Activated CD8-positive, alpha-beta memory T cell treated with anti-CD3 and anti-CD28 coated beads, Interleukin-2, amount 50 U/mL, for 4 hours (primary cell): ENCODE measurements at places on chromosomes 4 and X.

- DNase-seq: no peak
These were observed 330.0 kb downstream of the HNRNPD start for GRCh38 chr4:82043809-82044137.

GRCh38 chr4:8320386-8320750, 50.8 kb downstream of the HTRA3 start:
- DNase-seq: no peak

DNA sequence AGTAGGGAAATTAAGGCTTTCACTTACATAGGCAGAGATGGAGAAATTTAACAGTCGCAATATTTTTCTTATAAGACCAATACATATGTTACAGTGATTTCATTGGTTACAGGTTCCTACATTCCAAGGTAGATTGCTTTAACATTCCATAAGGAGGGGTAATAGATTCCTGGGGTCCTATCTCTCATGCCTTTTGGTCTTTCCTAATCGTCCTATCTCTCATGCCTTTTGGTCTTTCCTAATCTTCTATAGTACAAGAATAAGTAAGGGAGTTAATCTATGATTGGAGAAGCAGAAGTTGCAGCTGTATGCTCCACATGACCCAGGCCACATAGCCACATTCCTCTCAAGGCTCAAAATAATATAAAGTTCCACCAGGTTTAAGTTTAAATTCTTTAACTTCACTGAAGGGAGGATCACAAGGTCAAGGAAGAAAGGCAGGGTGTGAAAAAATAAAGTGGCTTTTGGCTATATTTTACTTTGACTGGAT, 285.0 kb upstream of the BOD1L1 start:
- no peak for DNase-seq

GRCh38 chr4:53815281-53815680, 224.0 kb upstream of the LNX1 start:
- no peak for DNase-seq

GRCh38 chrX:10070714-10071436, 85.9 kb upstream of the CLCN4 start:
- no peak for DNase-seq

DNA sequence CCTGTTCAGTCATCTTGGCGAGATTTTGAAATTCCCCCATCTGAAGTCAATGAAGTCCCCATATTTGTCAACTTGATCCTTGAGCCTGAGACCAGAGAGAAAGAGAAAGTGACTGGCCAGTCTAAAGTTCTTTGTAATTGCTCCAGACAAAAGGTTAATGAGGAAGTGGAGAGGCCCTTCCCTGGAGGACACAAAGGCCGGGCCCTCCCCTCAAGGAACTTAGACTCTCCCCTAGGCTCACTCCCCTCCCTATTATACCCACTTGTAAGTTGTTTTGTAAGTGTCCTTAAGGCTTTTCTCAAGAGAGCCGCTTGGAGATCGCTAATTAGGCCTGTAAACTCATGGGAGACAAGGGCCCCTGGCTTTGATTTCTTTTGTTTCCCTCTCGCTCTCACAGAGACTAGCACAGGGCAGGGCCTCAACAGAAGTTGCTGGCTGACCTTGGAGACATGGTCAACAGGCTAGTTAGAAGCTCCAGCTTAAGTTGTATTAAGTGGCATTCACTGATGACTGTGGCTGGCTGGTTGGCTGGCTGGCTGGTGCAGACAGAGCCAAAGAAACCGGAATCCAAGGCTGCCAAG, 20.3 kb upstream of the GPC4 start:
- no peak for DNase-seq

DNA sequence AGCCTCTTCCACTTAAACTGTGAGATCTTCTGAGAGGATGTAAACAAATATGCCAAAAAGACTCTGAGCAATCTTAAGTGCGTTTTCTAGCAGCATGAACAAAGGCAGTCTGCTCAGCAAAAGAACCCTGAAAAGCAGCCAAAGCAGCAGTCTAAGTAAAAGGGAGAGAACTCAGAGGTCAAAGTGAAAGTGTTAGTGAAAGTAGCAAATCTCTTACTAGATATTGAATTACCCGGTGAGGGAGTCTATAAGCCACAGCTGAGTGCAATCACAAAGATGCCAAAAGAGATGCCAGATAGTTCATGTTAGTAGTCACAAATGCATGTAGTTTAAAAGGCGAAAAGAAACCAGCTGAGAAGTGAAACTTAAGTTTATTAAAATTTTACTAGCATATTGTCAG, 7.9 kb upstream of the GNRHR start:
- DNase-seq: no peak

DNA sequence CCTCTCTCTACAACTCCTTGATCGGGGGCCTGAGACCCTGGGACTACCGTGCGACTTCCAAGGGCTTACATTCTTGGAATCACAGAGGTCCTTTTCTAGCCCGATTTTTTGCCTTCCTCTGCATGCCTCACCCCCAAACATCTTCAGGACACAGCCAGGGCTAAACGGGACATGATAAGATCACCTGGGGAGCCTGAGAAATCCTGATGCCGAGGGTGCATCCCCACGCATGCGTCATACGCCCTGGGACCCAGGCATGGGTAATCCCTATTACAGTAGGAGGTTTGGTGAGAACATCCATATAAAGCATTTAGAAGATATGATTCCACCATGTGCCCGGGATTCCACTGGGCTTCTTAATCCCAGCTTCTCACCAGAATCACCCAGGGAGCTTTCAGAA, 77.1 kb downstream of the DCTD start:
- DNase-seq: no peak

DNA sequence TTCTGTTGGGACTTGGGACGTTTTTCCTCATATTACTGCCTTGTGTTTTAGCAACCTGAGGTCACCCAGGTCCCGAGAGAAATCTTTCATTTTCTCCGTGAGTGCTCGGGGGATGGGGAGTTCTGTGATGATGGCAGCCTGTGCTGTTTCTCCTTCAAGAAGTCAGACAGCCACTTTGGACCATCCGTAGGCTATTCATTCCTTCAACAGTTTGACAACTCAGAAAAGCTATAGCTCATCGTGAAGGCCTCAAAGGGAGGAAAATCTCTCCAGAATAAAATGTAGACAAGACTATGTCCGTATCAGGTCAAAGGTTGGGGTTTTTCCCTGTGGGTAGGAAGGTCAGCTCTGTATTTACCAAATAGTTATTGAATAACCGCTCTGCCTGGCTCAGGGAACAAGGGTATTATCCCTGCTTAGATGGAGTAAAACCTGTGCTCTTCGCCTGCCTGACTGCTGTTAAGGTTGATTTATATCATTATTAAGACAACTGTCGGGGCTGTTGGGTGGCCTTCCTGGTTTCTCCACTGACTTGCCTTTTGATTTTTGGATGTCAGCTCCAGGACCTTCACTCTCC, 36.6 kb downstream of the FAM114A1 start:
- no peak for DNase-seq

- DNase-seq: no peak
These were observed 15.8 kb downstream of the WDR1 start for GRCh38 chr4:10100734-10101216.

- DNase-seq: no peak
These were observed 40.8 kb upstream of the IL9R start for GRCh38 chrX:155956649-155957048.

GRCh38 chrX:35439692-35440091, 358.4 kb upstream of the MAGEB16 start:
- DNase-seq: no peak

GRCh38 chrX:31506928-31507327, 435.1 kb upstream of the FTHL17 start:
- DNase-seq: no peak

DNA sequence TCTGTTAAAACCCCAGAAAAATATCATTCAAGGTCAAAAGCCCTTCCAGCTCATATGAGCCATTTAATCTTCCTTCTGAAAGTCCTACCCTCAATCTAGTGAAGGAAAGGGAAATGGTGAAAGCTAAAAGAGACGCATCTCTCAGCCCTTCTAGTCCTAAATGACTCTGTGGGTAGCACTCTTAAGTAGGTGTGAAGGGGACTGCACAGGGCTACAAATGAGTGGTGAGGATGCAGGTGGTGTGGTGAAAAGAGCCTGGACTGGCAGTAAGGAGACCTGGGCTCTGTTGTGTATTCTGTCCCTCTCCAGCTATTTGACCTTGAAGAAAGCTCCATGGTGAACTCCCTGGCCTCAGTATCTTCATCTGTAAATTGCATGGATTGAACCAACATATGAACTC, 671.8 kb upstream of the DIPK2B start:
- no peak for DNase-seq

GRCh38 chr4:122946142-122946541, 23.7 kb upstream of the NUDT6 start:
- DNase-seq: no peak

- peak; percentile 86 for DNase-seq
These were observed 21.4 kb downstream of the SPINK2 start for GRCh38 chr4:56799824-56800756.

DNA sequence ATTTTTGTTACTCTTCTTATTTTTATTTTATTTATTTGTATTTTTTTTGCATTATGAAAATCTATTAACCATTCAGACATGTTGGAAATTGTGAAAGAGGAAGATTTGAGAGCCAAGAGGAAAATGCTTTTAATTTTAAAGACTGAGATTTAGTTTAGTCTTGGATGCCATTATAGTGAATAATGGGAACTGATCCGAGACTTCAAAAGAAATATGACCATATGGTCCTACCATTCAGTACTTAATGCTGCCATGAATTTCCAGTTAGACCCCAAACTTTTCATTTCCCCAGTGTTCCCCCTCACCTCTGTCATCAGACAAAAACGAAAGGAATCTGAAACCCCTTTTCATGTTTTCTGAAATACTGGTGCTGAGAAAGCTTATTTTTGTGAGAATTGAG, 95.5 kb downstream of the TENM3 start:
- DNase-seq: no peak

- DNase-seq: no peak
These were observed 11.7 kb upstream of the MAEA start for GRCh38 chr4:1277667-1278665.

- DNase-seq: no peak
These were observed 576.6 kb upstream of the FRG1 start for GRCh38 chr4:189364032-189364449.

GRCh38 chrX:75151827-75152592, 4.1 kb downstream of the ABCB7 start:
- DNase-seq: no peak

DNA sequence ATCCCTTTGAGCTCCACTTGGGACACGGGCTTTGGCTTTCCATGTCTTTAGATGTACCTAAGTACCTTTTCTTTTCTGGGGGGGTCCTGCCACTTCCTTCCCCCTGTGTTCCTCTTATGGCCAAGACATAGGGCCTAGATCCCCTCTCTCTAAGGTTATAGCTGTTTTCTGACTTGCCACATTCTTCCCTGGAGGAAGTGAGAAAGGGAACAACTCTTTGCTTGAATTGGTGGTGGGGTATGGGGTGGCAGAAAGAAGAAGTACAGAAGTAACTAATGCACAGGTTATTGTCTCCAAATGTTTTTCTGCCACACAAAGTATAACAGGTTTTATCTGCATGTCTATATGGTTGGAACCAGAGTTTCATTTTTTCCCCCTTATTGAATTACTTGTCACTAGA, 29.7 kb upstream of the DIPK2B start:
- no peak for DNase-seq

- no peak for DNase-seq
These were observed 292.8 kb downstream of the RAPGEF2 start for GRCh38 chr4:159395693-159396092.

- no peak for DNase-seq
These were observed 85.2 kb upstream of the DCLK2 start for GRCh38 chr4:149993030-149993429.

- no peak for DNase-seq
These were observed 73.0 kb upstream of the KLHL13 start for GRCh38 chrX:118189628-118190027.

DNA sequence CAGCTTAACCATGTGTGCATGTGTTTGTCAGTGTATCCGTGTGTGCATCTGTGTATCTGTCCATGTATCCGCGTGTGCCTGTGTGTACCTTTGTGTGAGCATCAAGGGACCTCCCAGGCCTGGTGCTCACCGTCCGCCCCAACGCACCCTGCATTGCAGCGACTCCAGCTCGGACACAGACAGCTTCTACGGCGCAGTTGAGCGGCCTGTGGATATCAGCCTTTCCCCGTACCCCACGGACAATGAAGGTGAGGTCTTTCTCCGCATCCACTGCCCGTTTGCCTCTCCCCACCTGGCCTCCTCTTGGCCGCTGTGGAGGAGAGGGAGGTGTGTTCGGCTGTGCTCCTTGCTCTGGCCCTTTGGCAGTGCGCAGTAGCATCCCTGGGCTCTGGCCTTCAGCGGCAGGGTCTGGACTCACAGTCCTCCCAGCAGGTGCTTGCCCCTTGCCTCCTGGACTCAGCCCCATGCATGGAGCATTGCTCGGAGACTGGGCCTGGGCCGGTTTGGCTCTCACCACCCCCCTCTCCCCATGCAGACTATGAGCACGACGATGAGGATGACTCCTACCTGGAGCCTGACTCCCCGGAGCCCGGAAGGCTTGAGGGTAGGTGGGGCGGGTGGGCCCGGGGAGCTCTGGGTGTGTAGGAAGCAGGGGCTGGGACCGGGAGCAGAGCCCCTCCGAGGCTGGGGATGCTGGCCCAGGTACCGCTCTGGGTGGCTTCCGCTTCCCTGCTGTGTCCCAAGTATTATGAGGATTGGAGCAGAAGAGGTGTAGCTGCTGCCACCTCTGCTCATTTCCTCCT, 16.4 kb upstream of the ADD1 start:
- DNase-seq: no peak

DNA sequence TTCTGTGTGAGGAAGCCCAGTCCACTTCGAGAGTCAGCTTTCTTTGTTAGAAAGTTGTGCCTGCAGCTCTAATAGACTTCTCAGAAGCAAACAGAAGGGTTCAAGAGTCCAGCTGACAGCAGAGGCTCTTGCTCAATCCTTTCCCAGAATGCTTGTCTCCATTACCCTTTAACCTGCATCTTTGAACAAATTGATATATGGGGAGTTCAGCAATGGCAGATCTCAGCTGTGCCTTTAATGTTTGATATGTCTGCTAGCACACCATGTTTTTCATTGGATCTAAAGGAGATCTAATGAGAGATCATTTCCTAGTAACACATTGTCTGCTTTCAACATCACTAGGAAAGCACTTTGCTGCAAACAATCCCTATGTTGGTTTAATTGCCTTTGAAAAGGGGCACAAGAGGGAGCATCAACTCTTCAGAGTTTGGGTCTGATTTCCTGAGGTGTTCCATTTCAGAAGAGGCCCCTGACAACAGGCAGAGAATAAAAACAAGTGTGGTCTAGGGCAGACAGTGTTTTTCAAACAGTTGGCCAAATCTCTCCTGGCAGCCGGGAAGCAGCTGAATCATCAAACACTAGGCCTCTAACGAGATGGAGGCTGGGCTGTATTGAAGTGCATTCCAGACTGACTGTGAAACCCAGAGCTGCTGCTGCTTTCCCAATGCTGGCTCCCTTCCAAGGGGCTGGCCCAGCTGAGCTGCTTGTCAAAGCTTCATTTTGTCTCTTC, 55.5 kb downstream of the LUZP4 start:
- no peak for DNase-seq

GRCh38 chr4:114393295-114394038, 205.1 kb upstream of the UGT8 start:
- DNase-seq: no peak

DNA sequence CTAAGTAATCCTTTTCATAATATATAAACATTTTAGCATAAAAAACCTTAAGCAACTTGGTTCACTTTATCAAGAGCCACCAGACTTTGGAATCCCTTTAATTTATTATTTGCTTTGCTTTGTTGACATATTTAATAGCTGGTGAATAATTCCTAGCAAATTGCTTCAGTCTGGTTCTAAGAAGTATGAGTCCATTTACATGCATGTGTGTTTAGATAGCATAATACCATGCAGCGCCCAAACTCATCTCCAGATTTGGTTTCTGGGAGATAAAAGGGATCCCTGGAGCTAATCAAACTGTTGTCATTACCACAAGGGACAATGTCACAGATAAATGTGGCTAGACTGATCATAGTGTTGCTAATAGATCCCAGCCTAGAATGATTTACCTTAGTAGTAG, 111.8 kb downstream of the TMEM144 start:
- no peak for DNase-seq
